ENCODE measurements at places on chromosomes 2 and 18.

- DNase-seq: no peak
Measured at GRCh38 chr18:49547701-49548100, 14.2 kb upstream of the LIPG start.

- DNase-seq: no peak
Measured at GRCh38 chr2:45821558-45822271, 170.2 kb downstream of the PRKCE start.

- DNase-seq: no peak
Measured at GRCh38 chr2:31049916-31050588, 88.2 kb downstream of the GALNT14 start.

DNA sequence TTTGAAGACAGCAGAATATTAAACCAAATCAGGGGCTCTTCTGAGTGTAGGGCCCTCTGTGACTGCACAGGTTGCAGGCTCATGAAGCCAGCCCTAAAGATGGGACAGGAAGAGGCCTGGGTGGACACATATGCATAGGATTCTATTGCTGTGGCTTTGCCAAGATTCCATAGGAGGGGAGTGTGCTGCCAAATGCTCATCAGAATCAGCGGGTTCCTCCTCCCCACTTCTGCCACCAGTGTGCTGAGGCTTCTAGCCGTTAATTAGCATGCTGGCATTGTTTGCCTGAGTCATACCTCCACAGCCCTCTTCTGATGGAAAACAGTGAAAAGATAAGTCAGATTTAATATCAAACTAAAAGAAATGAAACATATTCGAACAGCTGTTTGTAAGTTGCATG is 103.9 kb upstream of the TMEFF2 start:
- no peak for DNase-seq

DNA sequence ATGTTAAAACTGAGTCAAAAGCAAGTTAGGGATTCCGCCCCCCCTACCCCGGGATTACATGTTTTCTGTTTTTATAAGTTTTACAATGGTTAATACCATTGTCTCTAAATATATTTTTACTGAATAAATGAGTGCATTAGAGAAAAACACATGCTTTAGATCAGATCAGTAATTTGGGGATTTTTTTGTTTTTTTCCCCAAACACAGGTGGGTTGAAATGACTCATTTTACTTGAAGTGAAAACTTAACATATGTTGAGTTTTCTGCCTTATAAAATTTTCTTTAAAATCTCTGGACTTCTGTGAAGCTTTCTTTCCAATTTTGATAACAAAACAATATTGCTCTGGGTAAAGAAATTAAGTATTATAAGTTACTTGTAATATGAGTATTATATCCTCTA is 114.4 kb downstream of the AGPS start:
- DNase-seq: no peak

DNA sequence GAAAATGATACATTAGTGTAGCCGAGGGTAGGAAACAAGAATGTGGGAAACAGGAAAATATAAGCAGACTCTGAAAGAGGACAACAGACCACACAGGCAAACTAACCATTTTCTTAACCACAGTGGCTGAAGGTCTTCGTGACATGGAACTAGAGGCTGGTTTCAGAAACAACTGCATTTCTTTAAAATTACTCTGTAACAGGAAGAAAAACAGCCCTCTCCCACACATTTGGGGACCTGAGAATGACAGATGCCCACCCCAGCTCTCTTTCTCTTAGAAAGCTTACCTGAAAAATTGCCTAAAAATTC is 13.8 kb upstream of the SLC25A52 start:
- no peak for DNase-seq

DNA sequence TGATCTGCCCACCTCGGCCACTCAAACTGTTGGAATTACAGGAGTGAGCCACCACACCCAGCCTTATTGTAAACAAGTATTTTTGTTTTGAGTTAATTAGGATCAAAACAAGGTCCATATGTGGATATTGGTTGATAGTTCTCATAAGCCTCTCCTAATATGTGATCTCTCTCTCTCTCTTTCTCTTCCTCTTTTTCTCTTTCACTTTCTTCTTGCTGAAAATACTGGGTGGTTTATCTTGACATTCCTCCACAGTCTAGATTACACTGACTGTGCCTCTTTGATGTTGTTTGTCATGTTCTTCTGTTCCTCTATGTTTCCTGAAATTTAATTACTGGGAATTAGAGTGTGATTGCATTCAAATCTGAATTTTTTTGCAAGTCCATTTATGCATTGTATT is 547.5 kb upstream of the NRXN1 start:
- DNase-seq: no peak

DNA sequence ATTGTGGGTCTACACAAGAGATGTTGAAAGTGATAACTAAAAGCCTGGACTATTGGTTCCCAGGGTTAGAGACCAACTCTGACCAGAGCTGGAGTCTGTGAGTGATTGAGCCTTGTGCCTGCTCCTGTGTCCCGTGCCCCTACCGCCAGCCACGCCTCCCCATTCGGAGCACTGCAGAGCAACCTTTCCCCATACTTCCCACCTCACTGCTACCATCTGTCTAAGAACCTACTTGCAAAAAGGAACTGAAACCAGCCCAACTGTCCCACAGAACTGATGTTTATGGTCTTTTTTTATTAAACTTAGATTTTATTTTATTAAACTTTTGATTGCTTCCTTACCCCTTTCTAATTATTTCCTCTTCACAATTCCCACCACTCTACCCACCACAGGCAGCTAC is 300.3 kb upstream of the MGAT5 start:
- no peak for DNase-seq

DNA sequence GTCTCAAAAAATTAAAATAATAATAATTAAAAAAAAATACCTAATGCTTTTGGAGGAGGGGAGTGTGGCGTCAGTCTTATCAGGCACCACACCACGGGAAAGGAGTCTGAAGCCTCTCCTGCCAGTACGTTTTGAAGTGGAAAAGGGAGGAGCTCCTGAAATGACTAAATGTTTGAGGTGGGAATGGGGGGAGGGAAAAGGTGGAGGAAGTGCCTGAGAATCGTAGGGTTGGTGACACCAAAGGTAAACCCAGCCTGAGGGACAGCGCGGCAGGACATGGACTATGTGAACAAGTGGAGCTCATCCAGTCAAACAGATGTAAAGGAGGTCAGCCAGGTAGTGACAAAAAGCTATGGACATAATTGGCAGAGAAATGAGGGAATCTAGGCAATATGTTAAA is 42.2 kb upstream of the EPHA4 start:
- no peak for DNase-seq

- no peak for DNase-seq
Measured at GRCh38 chr2:86213699-86214502, 14.6 kb downstream of the MRPL35 start.

GRCh38 chr2:173149491-173149890 is 73.8 kb downstream of the MAP3K20 start:
- peak; percentile 24 for DNase-seq

DNA sequence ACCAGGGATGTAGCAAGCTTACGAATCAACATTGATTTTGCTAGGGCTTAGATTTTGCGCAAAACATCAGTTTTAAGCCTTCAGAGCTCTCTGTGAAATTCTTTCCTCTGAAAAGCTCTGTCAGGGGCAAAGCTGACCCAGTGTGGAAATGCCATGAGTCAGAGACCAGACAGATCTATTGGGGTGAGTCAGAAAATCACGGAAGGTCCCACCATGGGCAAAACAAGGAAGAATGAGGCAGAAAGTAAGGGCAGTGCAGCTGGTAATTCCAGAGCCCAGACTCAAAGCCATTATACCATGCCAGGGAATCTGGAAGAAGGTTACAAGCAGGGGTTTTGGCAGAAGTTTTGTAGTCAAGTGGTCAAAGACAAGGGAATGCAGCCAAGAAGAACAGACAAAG is 256.6 kb upstream of the CTAGE1 start:
- no peak for DNase-seq

- no peak for DNase-seq
Measured at GRCh38 chr18:13868501-13869271, 44.7 kb downstream of the MC5R start.

DNA sequence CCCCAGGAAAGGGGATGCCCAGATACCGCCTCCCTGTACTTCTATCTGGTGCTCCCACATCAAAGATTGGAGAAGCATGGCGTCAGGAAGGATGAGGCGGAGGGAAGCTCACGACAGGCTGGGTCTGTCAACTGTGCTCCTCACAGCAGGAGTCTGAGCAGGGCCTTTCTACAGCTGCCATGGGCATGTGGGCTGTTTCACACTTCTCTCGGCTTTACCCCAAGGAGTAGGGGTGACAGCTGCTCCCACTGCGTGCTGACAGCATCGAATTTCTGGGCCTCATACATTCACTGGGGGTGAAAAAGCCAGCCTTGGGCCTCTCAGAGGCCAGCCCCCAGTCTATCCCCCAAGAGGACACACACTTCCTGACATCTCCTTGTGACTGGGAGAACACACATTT is 21.1 kb downstream of the NEURL3 start:
- no peak for DNase-seq

GRCh38 chr2:160909781-160910242 is 250.4 kb upstream of the TANK start:
- DNase-seq: no peak

DNA sequence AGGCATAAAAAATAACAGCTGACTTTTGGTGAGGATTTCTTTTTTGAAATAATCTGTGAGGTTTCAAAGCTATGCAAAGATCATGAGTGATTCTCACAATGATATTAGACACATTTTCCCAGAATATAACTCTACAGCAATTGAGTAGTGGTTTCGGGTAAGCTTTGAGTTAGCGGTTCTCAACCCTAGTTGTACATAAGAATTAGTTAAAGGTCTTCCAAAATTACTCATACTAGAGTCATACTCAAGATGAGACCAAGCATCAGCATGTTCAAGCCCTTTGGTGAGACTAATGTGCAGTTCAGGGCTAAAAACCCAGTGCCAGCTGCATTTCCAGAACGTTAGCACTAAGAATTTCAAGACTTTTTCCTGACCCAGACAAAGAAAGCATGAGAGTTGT is 31.1 kb downstream of the DSG4 start:
- DNase-seq: no peak

- DNase-seq: no peak
Measured at GRCh38 chr2:28346587-28346986, 46.1 kb upstream of the FOSL2 start.
